Activated T-helper 1 cell treated with anti-CD3 and anti-CD28 coated beads, Interleukin-12 subunit alpha, Interleukin-12 subunit beta, Interleukin-2, Interleukin-4 antibody, amounts not matched to agents 30 ng/mL and 10 ng/mL and 1 ng/mL, durations not matched to agents 14 hours and 24 hours and 36 hours (primary cell): ENCODE measurements at places on chromosomes 4 and X. TPM values are rescaled to one million over a fixed set of nuclear protein-coding genes. Genes with fewer than 3 reads are reported as not detected.

The TAF7L gene
- 0.10 and 0.36 TPM in 2 replicates for total RNA-seq

The DTHD1 gene
- total RNA-seq: 0.86 and 1.0 TPM in 2 replicates

The CAPN6 gene
- total RNA-seq: not detected in 2 replicates

The ARX gene
- not detected in 2 replicates for total RNA-seq

The PLAC1 gene
- not detected in 2 replicates for total RNA-seq

The ABLIM2 gene
- 0.24 and 0.36 TPM in 2 replicates for total RNA-seq

The LRCH2 gene
- not detected in 2 replicates for total RNA-seq

The TRIML2 gene
- not detected in 2 replicates for total RNA-seq

The UGDH gene
- 26.0 and 30.6 TPM in 2 replicates for total RNA-seq

The POU3F4 gene
- not detected in 2 replicates for total RNA-seq

The GABRG1 gene
- total RNA-seq: not detected in 2 replicates

GRCh38 chrX:137428221-137428661 lies 137.7 kb upstream of the ZIC3 start:
- H3K27me3 ChIP-seq: peaks cover 56% of the 10 kb centered on the region
- DNase-seq: no peak
- H3K36me3 ChIP-seq: no peaks in the 10 kb centered on the region

DNA sequence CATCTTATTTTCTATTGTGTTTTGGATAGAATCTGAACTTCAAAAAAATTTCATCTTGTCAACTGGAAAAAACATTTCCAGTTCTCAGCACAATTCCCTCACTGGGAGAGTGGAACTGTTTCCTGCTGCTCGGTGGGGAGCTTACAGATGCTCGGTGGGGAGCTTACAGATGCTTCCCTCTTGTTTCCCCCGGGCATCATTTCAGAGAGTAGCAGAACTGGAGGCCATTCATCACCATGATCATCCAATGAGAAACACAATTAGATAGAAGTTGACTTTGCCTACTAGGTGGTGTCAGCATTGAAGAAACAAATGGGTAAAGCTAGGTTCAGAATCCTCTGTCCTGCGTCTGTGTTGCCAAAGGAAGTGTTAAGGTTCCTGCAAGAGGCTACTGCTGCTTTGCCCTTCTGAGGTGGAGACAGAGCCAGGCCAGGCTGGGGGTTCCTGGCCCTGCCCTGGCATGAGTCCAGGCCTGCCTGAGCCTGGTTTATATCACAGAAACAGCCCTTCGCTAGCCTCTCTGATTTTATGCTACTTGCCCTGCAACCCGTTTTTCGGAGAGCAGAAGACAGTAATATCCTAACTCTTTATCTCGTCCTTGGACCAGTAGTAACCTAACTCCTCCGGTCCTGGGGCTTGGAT lies 70.6 kb downstream of the TAPT1 start:
- DNase-seq: no peak
- H3K4me1 ChIP-seq: no peaks in the 10 kb centered on the region
- no peak overlapping the region for H3K27ac ChIP-seq
- H3K27me3 ChIP-seq: no peaks in the 10 kb centered on the region
- H3K36me3 ChIP-seq: no peaks in the 10 kb centered on the region

GRCh38 chr4:112735474-112735951 lies 98.6 kb downstream of the LARP7 start:
- DNase-seq: no peak
- H3K36me3 ChIP-seq: no peaks in the 10 kb centered on the region
- H3K4me1 ChIP-seq: peaks cover 23% of the 10 kb centered on the region
- H3K4me3 ChIP-seq: no peak overlapping the region
- peak overlapping the region; percentile 34 for H3K27ac ChIP-seq

DNA sequence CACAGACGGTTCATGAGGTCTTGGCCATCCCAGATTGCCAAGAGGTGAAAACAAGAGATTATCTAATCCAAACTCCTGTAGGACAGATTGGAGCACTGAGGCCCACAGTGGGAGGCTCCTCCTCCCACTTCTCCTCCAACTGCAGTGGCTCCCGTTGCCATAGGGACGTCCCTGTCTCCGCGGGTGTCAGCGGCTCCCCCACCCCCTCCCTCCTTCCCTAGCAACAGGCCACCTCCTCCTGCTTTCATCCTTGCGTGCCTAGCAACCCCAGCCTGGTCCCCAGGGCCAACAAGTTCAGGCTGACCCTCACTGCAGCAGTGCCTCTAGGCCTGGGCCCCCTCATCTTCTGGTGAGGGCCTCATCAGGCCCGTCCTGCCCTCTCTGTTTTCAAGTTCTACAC lies 6.8 kb upstream of the IQSEC2 start:
- peak overlapping the region; percentile 69 for H3K4me3 ChIP-seq
- H3K27me3 ChIP-seq: no peaks in the 10 kb centered on the region
- no peak for DNase-seq

DNA sequence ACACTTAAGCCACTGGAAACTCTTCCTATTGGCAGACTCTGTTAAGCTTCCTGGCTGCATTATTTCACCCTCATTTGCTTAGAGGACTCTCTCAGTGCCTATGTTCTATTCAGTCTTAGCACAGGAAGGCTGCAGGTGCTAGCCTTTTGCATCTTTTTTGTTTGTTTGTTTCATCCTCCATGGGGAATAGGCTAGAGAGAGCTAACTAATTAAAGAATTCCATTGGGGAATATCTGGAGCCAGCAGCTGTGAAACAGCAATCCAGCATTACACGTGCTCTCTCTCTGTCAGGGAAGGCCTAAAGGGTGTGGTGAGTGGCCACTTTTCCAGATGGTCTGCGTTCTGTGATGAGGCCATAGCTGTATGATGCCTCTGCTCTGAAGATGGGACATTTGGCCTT lies 633.6 kb downstream of the SPRY1 start:
- H3K36me3 ChIP-seq: no peaks in the 10 kb centered on the region
- H3K4me1 ChIP-seq: no peaks in the 10 kb centered on the region
- H3K4me3 ChIP-seq: no peak overlapping the region
- peaks cover 5% of the 10 kb centered on the region for H3K27me3 ChIP-seq

- H3K36me3 ChIP-seq: no peaks in the 10 kb centered on the region
- DNase-seq: no peak
- no peaks in the 10 kb centered on the region for H3K4me1 ChIP-seq
These were observed 22.4 kb downstream of the CLDN22 start for GRCh38 chr4:183297675-183298074.

GRCh38 chrX:53558646-53559045 lies 124.5 kb upstream of the HSD17B10 start:
- H3K4me1 ChIP-seq: peaks cover 11% of the 10 kb centered on the region
- no peak overlapping the region for H3K27ac ChIP-seq
- no peaks in the 10 kb centered on the region for H3K27me3 ChIP-seq
- no peak overlapping the region for H3K4me3 ChIP-seq
- peaks cover 62% of the 10 kb centered on the region for H3K36me3 ChIP-seq

- H3K36me3 ChIP-seq: no peaks in the 10 kb centered on the region
- peaks cover 12% of the 10 kb centered on the region for H3K27me3 ChIP-seq
- H3K4me1 ChIP-seq: no peaks in the 10 kb centered on the region
- H3K27ac ChIP-seq: no peak overlapping the region
- DNase-seq: no peak
These were observed 87.1 kb downstream of the SHROOM2 start for GRCh38 chrX:9873360-9873759.

DNA sequence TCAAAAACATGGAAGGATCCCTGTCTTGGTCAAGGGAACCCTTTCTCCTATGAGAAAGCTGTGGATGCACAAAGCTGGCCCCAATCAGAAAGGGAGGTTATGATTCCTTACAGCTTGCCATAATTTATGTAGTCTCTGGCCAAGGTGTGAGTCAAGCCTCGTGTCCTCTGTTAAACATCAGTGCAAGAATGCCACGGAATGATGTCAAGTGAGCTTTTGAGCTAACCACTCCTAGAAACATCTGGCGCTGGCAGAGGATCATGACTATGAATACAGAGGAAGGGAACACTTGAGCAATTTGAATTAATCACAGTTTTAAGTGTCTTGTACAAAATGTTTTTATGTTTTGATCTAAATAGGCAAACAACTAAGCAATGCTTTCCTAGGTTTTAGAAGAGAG lies 51.5 kb upstream of the RAP2C start:
- H3K27me3 ChIP-seq: no peaks in the 10 kb centered on the region
- no peak overlapping the region for H3K4me3 ChIP-seq
- no peaks in the 10 kb centered on the region for H3K36me3 ChIP-seq

DNA sequence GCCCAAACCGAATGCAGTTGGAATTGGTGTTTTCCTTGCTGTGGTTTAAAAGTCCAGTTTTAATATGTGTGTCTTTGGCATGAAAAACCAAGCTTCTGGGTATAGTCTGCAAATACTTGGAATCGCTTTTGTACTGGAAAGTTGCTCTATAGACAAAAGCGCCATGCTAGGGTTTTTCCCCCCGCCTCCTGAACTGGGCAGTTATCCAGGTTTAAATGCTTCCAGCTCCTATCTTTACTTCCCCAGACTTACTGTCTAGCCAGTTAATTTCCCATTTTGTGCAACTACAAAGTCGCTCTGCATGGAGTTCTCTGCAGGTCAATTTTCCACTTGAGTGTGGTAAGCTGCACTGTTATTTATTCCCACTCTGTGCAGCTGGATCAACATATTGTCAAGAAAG lies 2.7 kb downstream of the RASL11B start:
- peaks cover 31% of the 10 kb centered on the region for H3K27me3 ChIP-seq
- peaks cover 12% of the 10 kb centered on the region for H3K4me1 ChIP-seq
- no peak for DNase-seq
- no peaks in the 10 kb centered on the region for H3K36me3 ChIP-seq

- H3K4me1 ChIP-seq: no peaks in the 10 kb centered on the region
- no peak for DNase-seq
- H3K27ac ChIP-seq: no peak overlapping the region
- H3K27me3 ChIP-seq: no peaks in the 10 kb centered on the region
- H3K36me3 ChIP-seq: no peaks in the 10 kb centered on the region
These were observed 104.4 kb downstream of the ASMT start for GRCh38 chrX:1719270-1719669.

DNA sequence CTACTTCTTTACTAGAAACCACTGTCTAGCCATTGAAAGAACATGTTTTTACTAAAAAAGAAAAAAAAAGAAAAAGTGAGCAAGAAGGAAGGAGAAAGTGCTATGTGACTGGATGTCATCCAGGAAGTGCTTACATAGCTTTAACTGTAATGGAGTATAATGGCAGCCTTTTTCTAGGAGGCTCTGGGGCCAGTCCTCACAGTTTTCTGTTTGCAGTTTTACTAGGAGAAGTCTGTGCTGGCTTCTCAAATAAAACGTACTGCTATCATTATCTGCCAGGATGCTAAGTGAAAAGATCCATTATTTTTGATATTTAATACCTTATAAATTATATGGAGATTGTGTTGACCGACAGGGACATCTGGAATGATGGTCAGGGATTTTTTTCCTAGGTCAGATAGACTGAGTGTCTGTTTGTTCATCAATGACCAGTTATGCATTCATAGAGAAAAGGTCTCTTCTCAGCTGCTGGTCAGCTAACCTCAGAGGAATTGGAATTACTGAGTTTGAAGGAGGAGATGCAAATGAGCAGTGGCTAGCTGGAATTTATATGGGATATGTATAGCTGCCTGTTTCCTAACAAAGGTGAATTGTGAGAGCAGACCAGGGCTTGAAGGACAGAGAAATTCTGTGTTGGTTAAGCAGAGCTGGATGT lies 21.7 kb downstream of the LPAR4 start:
- H3K27me3 ChIP-seq: no peaks in the 10 kb centered on the region
- H3K4me1 ChIP-seq: no peaks in the 10 kb centered on the region

GRCh38 chr4:5409237-5409636 lies 299.1 kb downstream of the EVC2 start:
- H3K4me3 ChIP-seq: no peak overlapping the region
- H3K27me3 ChIP-seq: no peaks in the 10 kb centered on the region
- no peaks in the 10 kb centered on the region for H3K36me3 ChIP-seq
- no peak overlapping the region for H3K27ac ChIP-seq

DNA sequence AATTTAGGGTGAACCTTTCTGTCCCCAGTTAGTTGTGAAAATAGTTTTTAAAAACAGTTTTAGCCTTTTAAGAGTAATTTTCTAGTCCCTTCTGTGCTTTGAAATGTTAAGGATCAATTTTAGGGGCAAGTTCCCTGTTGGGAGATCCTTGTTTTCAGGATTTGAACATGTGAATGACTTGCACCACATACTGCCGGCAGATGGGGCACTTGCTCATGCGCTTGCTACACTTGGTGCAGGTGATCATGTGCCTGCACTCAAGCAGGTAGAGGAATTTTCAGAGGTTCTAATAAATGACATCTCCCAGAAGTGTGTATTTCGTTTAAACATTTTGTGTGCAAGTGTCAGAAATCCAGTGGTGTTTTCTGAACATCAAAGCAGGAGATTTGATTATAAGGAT lies 195.9 kb downstream of the CHM start:
- no peak for DNase-seq
- no peak overlapping the region for H3K4me3 ChIP-seq
- no peaks in the 10 kb centered on the region for H3K36me3 ChIP-seq
- no peaks in the 10 kb centered on the region for H3K4me1 ChIP-seq
- H3K27me3 ChIP-seq: no peaks in the 10 kb centered on the region

- H3K4me1 ChIP-seq: no peaks in the 10 kb centered on the region
- H3K27me3 ChIP-seq: peaks cover 2% of the 10 kb centered on the region
- no peaks in the 10 kb centered on the region for H3K36me3 ChIP-seq
- no peak overlapping the region for H3K4me3 ChIP-seq
These were observed 168.5 kb upstream of the LDB2 start for GRCh38 chr4:17066972-17067371.

DNA sequence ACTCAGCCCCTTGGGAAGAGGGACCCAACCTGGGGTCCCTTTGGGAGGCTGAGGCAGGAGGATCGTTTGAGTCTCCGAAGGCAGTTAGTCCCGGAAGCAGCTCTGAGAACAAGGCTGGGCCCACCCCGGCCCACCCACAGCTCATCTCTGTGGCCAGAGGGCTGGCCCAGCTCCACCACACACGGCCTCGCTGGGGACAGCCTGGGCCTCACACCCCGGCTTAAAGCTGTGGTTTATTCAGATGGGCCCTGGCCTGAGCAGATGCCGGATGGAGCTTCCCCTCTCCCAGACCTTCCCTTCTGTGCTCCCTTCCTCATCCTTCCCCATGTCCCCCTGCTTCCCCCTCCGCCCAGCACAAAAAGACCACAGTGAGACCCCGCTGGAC lies 54.4 kb downstream of the FAM53A start:
- H3K27me3 ChIP-seq: no peaks in the 10 kb centered on the region
- DNase-seq: no peak
- no peak overlapping the region for H3K27ac ChIP-seq
- no peak overlapping the region for H3K4me3 ChIP-seq

DNA sequence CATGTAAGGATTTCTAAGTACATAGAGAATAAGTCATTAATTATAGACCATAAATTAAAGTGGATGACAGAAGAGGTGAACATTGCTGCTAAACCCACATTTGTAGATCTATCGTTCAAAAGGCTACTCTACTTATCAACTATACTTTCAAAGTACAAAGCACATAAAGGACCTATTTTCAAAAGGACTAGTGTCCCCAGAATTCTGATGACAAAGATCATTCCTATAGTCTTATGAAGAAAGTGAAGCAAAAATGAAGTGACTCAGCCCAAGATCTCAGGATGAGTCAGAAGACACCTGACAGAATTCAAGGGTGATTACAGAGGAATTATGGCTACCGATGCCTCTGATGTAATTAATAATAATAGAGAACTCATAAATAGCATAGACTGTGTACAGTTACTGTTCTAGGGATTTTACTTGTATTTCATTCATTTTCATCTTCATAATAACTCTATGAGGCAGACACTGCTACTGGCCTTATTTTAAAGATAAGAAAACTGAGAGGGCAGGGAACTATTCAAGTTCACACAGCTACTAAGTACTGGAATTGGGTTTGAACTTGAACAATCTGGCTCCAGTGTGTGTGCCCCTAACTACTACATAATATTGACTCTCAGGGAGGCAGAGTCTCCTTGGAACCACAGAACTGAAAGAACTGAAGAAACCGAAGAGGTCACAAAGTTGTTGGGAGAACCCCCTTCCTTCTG lies 17.1 kb downstream of the USP46 start:
- H3K4me1 ChIP-seq: peaks cover 12% of the 10 kb centered on the region
- H3K27me3 ChIP-seq: peaks cover 6% of the 10 kb centered on the region
- no peak for DNase-seq
- H3K27ac ChIP-seq: no peak overlapping the region
- no peaks in the 10 kb centered on the region for H3K36me3 ChIP-seq
- H3K4me3 ChIP-seq: no peak overlapping the region
